CD4-positive, alpha-beta T cell treated with Interleukin-21 for 1 hour (primary cell): ENCODE measurements at places on chromosomes 4 and X.
A peak's percentile ranks its signal among the peaks of the same experiment; 100 is the strongest.

- no peak for DNase-seq
Observed at GRCh38 chr4:14247767-14248166, 620.2 kb upstream of the BOD1L1 start.

DNA sequence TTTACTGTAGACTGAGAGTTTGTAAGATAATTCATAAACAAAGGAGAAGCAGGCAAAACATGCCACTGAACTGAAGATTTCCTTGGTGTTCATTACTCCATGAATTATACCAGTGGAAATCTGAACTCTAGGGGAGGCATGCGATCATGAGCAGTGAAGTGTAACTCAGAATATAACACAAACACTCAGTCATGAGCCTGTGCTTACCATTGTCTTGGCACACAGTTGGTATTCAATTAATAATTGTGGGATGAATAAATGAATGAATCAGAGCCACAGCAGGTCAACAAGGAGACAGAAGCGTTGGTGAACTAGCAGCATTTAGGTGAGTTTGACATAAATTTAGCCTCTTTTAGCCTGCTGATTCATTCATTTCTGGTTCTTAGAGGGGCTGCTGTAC lies 263.5 kb upstream of the DKK2 start:
- DNase-seq: no peak

- DNase-seq: no peak
Observed at GRCh38 chr4:2450394-2451035, 18.4 kb upstream of the RNF4 start.

- DNase-seq: no peak
Observed at GRCh38 chrX:35122756-35123155, 180.2 kb downstream of the FAM47B start.

DNA sequence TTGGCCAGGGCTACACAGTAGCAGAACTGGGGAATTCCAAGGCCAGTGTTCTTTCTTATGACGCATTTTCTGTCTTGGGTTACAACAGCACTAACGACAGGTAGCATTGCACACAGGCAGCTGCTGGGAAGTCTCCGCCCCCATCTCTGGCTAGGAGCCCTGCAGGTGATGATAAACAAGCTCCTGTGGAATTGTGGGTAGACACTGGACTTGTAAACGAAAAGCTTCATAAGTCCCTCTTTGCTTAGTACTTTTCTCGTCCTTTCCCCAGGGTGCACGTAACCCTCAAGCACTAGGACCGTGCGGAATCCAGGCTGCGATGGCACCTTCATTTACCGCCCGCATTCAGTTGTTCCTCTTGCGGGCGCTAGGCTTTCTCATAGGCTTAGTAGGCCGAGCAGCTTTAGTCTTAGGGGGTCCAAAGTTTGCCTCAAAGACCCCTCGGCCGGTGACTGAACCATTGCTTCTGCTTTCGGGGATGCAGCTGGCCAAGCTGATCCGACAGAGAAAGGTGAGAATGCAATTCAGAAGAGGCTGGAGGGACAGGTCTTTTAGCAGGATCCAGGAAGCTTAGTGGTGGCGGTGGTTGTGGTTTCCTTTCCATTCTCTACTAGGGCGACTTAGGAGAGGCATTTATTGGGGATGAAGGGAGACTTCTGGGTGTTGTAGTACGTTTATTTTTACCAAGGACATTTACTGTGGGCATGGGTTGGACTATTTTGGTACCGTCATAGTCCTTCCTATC lies at the start of gene FAAH2:
Gene FAAH2 (plus strand): TSS at position 200 of the 745 bp plus-strand sequence. CDS start 120 bp downstream, at position 320.
- peak; percentile 87 for DNase-seq
